ENCODE measurements at places on chromosomes 6 and 20. TPM values are rescaled to one million over a fixed set of nuclear protein-coding genes. Genes with fewer than 3 reads are reported as not detected.

ZNF165 gene
- 3.2 TPM for polyA plus RNA-seq

RPS10 gene
- 3,085 TPM for polyA plus RNA-seq

GSTA2 gene
- polyA plus RNA-seq = 24.3 TPM

DLL1 gene
- 1.8 TPM for polyA plus RNA-seq

JPH2 gene
- 3.6 TPM for polyA plus RNA-seq

SMOC2 gene
- polyA plus RNA-seq = 56.7 TPM

ADGRF4 gene
- not detected for polyA plus RNA-seq

MOCS3 gene
- polyA plus RNA-seq = 4.7 TPM

CASS4 gene
- not detected for polyA plus RNA-seq

LMBRD1 gene
- polyA plus RNA-seq = 33.5 TPM

GRCh38 chr6:6880745-6881437, 226.9 kb upstream of the RREB1 start:
- DNase-seq = no peak
- H3K27ac ChIP-seq = no peak overlapping the region
- H3K27me3 ChIP-seq = no peaks in the 10 kb centered on the region
- peaks cover 8% of the 10 kb centered on the region for H3K4me1 ChIP-seq
- no peaks in the 10 kb centered on the region for H3K36me3 ChIP-seq

DNA sequence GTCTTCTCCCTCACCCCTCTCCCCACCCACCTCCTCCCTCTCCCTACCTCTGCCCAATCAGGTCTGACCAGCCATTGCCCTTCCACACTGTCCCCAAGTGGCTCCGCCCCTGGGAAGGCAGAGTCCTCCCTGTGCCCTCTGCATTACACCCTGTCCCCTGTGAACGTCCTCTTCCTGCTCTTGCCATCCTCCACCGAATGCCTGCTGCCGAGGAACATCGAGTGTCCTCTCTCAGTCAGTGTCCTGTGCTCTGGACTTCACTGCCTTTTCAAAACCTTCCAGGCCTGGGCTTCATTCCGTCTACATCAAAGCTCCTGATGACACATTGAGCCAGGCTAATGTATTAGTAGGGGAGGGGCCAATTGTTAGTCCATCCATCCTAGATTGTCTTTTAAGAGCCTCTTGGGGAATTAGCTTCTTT, 3.3 kb upstream of the PACSIN1 start:
- DNase-seq = peak; percentile 36
- no peaks in the 10 kb centered on the region for H3K36me3 ChIP-seq
- peaks cover 6% of the 10 kb centered on the region for H3K27me3 ChIP-seq
- H3K4me3 ChIP-seq = no peak overlapping the region

DNA sequence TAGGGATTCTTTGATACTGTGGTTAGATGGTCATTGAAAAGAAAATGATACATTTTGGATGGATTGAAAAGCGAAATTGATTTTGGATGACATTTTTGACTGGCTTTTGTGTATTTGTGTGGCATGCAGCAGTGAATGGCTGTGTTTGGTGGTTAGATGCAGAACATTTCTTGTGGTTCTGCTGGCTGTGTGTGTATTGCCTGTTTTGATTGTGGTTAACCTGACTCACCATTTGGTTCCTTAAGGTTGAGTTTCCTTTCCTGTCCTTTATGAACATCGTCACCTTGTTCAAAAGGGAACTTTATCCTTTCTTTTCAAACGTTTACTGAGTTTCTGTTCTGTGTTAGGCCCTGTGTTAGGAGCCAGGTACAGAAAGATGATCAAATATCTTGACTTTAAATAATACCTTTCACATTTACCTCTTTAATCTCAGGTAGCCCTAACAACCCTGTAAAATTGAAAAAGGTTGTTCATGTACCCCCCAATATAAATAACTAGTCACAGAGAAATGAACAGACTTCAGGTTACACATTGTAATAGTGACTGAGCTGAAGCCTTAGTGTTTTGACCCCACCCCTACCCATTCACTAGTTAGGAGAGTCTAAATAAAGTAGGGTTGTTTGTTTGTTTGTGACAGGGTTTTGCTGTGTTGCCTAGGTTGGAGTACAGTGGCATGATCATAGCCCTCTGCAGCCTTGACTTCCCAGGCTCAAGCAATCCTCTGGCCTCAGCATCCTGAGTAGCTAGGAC, 23.8 kb downstream of the ANKS1A start:
- DNase-seq = peak; percentile 15
- H3K36me3 ChIP-seq = peaks cover 3% of the 10 kb centered on the region
- H3K4me1 ChIP-seq = peaks cover 3% of the 10 kb centered on the region
- no peaks in the 10 kb centered on the region for H3K27me3 ChIP-seq

GRCh38 chr20:13338097-13338661, 117.1 kb downstream of the ISM1 start:
- H3K36me3 ChIP-seq = no peaks in the 10 kb centered on the region
- no peak for DNase-seq
- H3K27ac ChIP-seq = no peak overlapping the region
- H3K4me1 ChIP-seq = no peaks in the 10 kb centered on the region
- no peak overlapping the region for H3K4me3 ChIP-seq

- no peak for DNase-seq
- H3K4me1 ChIP-seq = no peaks in the 10 kb centered on the region
- H3K27me3 ChIP-seq = no peaks in the 10 kb centered on the region
- H3K36me3 ChIP-seq = peaks cover 5% of the 10 kb centered on the region
- H3K4me3 ChIP-seq = no peak overlapping the region
Observed at GRCh38 chr6:35076997-35077712, 64.0 kb downstream of the TCP11 start.

- DNase-seq = no peak
- H3K36me3 ChIP-seq = no peaks in the 10 kb centered on the region
- H3K4me3 ChIP-seq = no peak overlapping the region
- no peaks in the 10 kb centered on the region for H3K4me1 ChIP-seq
- no peak overlapping the region for H3K27ac ChIP-seq
- H3K27me3 ChIP-seq = no peaks in the 10 kb centered on the region
Observed at GRCh38 chr20:38217791-38218565, 42.6 kb downstream of the KIAA1755 start.

DNA sequence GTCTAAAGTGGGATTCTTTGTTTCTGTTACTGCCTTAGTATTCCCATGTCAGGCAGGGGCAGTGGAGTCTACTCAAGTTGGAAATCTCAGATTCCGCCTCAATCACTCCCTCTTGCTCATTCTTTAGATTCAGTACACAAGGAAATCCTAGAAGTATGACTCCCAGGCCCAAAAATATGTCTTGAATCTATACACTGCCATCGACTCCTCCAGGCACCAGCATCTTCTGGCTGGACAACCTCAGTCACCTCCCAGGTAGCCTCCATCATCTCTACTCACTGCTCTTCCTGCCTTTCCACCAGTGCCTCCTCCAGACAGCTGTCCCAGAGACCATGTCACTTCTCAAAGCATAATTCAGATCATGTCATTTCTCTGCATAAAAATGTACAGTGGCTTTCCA, 329.9 kb downstream of the CDC5L start:
- no peak overlapping the region for H3K27ac ChIP-seq
- no peaks in the 10 kb centered on the region for H3K27me3 ChIP-seq

- H3K27ac ChIP-seq = no peak overlapping the region
- DNase-seq = no peak
- H3K4me3 ChIP-seq = no peak overlapping the region
- no peaks in the 10 kb centered on the region for H3K27me3 ChIP-seq
- H3K36me3 ChIP-seq = peaks cover 6% of the 10 kb centered on the region
Observed at GRCh38 chr6:152973916-152974315, 8.9 kb downstream of the FBXO5 start.

DNA sequence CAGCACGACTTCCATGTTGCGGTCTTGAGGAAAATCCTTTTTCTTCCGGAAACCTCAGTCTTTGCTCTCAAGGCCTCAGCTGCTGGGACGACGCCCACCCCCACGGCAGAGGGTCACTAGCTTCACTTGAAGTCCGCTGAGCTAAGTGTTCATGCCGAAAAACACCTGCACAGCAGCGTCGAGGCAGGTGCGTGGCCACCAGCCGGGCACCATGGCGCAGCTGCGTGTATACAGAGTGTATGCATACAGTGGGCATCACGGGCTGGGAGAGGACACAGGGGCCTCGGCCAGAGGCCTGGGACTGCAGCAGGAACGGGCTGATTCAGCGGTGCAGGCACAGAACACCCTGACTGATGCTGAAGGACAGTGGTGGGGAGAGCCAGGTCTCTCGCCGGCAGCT, 20.1 kb downstream of the KCNQ2 start:
- no peak overlapping the region for H3K27ac ChIP-seq
- H3K4me3 ChIP-seq = no peak overlapping the region
- no peak for DNase-seq
- no peaks in the 10 kb centered on the region for H3K36me3 ChIP-seq
- no peaks in the 10 kb centered on the region for H3K4me1 ChIP-seq

GRCh38 chr6:119226089-119226488, 123.5 kb downstream of the MAN1A1 start:
- no peak overlapping the region for H3K27ac ChIP-seq
- no peaks in the 10 kb centered on the region for H3K27me3 ChIP-seq
- peaks cover 2% of the 10 kb centered on the region for H3K36me3 ChIP-seq
- H3K4me3 ChIP-seq = no peak overlapping the region
- DNase-seq = no peak
- no peaks in the 10 kb centered on the region for H3K4me1 ChIP-seq

DNA sequence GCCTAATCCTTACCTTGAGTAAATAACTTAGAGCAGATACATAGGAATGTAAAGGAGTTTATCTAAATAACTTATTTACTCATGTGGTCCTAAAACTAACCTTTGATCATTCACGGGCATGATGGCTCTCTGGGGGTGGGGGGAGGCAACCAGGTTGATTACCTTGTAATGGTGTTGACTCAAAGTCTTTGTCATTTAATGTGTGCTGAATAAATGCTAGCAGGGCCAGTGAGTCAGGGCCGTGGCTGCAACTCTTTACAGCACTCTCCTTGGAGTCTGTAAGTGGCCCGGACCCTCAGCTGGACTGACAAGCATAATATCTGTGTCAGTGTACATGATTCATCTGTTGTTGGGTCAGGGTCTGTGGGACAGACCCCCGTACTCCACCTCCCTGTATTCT, 203.0 kb downstream of the EPM2A start:
- H3K27me3 ChIP-seq = no peaks in the 10 kb centered on the region
- no peak overlapping the region for H3K4me3 ChIP-seq
- H3K36me3 ChIP-seq = no peaks in the 10 kb centered on the region
- no peak overlapping the region for H3K27ac ChIP-seq

- H3K4me1 ChIP-seq = no peaks in the 10 kb centered on the region
- H3K4me3 ChIP-seq = no peak overlapping the region
Observed at GRCh38 chr6:82712826-82713225, 349.2 kb downstream of the TPBG start.

- no peak for DNase-seq
- no peak overlapping the region for H3K27ac ChIP-seq
- H3K27me3 ChIP-seq = peaks cover 4% of the 10 kb centered on the region
- no peaks in the 10 kb centered on the region for H3K36me3 ChIP-seq
Observed at GRCh38 chr6:10883312-10884244, 1.7 kb upstream of the GCM2 start.

DNA sequence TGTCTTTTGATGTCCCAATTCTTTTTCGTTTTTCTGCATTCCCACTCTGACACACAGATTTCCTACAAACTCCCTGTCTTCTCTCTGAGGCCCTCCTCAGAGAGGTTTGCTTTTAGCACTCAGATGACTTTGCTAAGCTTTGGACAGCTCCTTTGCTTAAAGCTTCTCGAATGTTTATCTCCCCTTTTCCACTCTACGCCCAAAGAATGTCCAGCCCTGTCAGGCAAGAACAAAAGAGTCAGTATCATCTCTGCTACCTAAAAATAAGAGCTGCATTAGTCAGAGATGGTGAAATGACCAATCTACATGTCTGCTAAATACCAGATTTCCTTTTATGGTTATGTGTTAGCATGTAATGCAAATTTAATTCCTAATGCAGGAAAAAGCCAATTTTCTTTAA, 56.8 kb downstream of the PREP start:
- no peak overlapping the region for H3K4me3 ChIP-seq
- no peak for DNase-seq
- H3K27me3 ChIP-seq = no peaks in the 10 kb centered on the region
- H3K36me3 ChIP-seq = peaks cover 13% of the 10 kb centered on the region

- no peaks in the 10 kb centered on the region for H3K27me3 ChIP-seq
- H3K4me3 ChIP-seq = no peak overlapping the region
- H3K27ac ChIP-seq = no peak overlapping the region
Observed at GRCh38 chr6:5498579-5498899, 237.2 kb downstream of the FARS2 start.

GRCh38 chr6:11386323-11386722, 151.2 kb upstream of the TMEM170B start:
- no peaks in the 10 kb centered on the region for H3K4me1 ChIP-seq
- H3K27me3 ChIP-seq = no peaks in the 10 kb centered on the region
- H3K27ac ChIP-seq = no peak overlapping the region
- H3K36me3 ChIP-seq = no peaks in the 10 kb centered on the region
- no peak overlapping the region for H3K4me3 ChIP-seq

DNA sequence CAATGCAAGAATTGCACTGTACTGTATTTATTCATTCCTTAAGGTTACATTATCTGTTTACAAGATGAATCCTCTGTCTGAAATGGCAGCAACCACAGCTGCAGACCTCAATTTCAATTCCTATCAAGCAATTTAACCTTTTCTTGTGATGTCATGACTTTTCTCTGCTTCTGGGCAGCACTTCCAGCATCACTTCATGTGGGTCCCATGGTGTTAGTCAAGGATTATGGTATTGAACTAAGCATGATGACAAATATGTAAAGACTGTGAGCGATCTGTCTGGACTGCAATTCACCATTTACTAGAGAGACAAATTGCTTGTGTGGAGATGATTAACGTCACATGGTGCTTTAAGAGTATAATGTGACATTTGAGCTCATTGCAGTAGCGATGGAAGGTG, 90.5 kb upstream of the CCN2 start:
- no peak for DNase-seq
- no peak overlapping the region for H3K27ac ChIP-seq

GRCh38 chr6:41577356-41578216, 31.4 kb downstream of the FOXP4 start:
- DNase-seq = no peak
- H3K27ac ChIP-seq = peak overlapping the region; percentile 34
- H3K4me1 ChIP-seq = peaks cover 11% of the 10 kb centered on the region
- H3K4me3 ChIP-seq = no peak overlapping the region
- H3K36me3 ChIP-seq = no peaks in the 10 kb centered on the region
- H3K27me3 ChIP-seq = no peaks in the 10 kb centered on the region

DNA sequence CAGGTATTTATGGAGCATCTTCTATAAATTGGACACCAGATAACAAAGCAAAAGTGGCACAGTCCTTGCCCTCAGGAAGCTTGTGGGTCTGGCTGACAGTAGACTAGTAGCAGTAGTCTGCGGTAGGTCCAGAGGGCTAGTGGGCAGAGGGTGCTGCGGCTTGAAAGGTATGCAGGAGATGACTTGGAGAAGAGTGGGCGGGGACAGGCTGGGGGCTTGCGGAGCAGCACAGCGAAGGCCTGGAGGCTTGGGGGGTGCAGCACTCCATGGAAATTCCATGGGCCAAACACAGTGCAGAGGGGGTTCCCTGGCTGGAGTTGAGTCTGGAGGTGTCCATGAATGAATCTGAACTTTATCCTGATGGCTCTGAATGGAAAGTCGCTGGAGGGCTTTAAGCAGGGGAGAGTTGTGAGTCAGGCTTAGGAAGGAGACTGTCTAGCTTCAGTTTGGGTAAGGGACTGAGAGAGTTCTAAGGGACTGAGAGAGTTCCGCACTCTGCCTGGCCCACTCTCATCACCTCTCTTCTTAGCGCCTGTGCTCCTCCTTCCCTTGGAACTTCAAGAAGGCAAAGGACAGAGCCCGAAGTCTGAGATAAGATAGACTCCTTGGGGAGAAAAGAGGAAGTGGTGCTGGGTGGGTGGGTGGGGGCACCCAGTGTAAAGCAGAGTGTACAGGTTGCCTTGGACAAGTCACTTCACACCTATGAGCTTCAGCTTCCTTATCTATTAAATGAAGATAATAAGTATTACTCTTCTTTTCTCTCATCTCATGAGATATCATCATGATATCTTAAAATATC, 8.8 kb downstream of the PKIG start:
- peaks cover 8% of the 10 kb centered on the region for H3K4me1 ChIP-seq
- H3K36me3 ChIP-seq = peaks cover 2% of the 10 kb centered on the region
- no peak for DNase-seq
- H3K27me3 ChIP-seq = no peaks in the 10 kb centered on the region

Measured in small intestine (tissue), 16 donors.